ENCODE measurements at places on chromosomes 5 and 9.

DNA sequence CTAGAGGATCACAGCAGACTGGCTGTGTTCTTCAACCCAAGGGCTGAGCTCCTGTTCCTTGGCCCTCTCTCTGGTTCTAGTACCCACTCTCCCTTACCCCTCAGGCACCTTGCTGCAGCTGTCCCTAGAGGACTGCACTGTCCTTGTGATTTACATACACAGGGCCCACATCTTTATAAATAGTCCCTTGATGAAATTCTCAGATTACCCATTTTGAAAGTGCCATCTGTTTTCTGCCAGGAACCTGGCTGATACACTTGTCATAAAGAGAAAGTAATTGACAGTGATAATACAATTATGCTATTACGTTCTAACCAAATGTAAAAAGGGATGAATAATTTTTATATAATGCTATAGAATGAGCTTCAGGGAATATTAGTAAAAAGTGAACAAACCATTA is 16.5 kb upstream of the SPARC start:
- no peak for DNase-seq

- no peak for DNase-seq
These were observed 54.7 kb downstream of the GLDC start for GRCh38 chr9:6590772-6591384.

GRCh38 chr5:180154821-180155364 is 54.1 kb downstream of the RASGEF1C start:
- no peak for DNase-seq

- DNase-seq = no peak
These were observed 41.5 kb downstream of the GCNT4 start for GRCh38 chr5:75010838-75011237.

- no peak for DNase-seq
These were observed 196.8 kb downstream of the PRDM9 start for GRCh38 chr5:23703940-23704855.

- no peak for DNase-seq
These were observed 87.4 kb upstream of the FER start for GRCh38 chr5:108660291-108660690.

DNA sequence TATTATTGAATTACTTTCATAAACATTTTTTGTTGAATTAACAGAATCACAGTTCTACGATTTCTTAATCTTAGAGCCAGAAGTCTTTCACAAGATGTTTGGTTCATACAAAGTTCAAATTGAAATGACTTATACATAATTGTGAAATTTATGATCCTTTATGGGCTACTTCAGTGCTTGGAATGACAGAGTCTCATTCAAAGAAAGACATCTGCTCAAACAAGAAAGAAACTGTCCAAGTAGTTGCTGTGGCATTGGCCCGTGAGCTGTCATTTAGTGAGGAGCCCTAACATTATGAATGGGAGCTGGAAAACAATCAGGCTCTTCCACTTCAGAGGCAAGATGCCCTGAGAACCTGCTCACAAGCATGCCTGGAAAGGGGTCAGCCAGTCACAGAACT is 63.4 kb downstream of the AUH start:
- DNase-seq = no peak

- no peak for DNase-seq
These were observed 176.9 kb downstream of the BNC2 start for GRCh38 chr9:16693616-16694015.

DNA sequence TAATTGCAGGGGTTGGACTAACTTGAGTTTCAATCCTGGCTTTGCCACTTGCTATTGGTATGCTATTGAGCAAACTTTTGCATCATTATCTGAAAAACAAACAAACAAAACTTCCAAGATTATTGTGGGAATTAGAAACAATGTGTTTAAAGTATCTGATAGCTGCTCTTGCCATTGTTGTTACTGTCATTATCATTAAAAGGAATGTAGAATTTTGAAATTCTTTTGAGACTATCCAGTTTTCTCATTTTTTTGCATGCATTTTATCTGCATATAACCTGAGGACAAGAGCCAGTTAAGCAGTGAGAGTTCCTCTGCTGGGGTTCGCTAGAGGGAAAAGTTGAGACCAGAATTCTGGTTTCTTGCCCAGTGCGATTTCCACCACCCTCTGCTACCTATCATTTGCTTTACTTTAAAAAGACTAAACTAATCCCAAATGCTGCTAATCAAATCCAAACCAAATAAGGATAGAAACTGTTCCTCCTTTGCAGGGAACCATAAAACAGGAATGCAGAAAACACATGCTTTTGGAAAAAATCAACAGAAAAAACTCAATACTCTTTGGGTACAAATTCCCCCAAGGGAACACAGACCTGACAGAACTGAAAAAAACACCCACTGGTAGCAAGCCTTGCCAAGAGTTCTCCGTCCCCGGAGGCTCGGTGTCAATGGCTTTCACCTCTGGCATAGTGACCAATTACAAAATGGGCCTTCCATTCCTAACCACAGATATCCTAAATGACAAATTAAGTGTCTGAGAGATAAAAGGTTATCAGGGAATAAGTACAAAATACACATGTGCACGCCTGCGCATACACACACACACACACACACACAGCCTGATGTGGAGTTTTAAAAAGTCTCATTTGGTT is 373.7 kb downstream of the ARL15 start:
- DNase-seq = no peak

DNA sequence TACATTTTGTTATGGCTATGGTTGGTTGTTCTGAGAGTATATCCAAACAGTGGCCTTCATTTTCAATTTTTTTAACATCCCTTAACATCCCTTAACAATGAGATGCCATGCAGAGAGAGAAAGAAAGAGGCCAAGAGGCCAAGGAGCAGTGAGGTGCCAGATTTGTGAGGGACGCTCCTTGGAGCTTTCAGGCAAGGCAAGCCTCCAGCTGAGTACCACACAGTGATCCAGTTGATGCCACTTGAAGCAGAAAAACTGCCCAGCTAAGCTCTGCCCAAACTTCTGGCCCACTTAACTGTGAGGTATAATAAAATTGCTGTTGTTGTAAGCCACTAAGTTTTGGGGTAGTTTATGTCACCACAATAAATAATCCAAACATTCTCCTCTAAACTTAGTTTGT is 22.6 kb upstream of the EMB start:
- DNase-seq = no peak

DNA sequence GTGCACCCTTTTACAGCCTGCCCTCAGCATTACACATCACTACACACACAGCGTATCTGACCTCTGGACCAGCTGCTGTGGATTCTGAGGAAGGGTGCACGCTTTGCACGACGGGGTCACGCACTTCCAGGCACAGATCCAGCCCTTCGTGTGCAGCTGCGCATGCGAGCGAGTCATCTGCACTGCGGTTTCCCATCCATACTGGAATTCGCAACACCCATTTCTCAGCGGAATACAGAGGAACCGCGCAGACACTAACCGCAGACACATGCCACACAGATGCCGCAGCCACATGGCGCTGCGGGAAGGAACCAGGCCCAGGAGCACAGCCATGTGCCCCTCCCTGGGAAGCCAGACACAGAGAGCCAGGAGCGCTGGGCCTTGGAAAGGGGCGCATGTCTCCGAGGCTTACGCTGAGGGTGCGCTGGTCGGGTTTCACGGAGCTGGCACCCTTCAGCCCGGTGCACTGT is 43.5 kb downstream of the PNPLA7 start:
- DNase-seq = no peak

GRCh38 chr9:137820161-137820855 is 57.3 kb upstream of the CACNA1B start:
- DNase-seq = no peak

- no peak for DNase-seq
These were observed 400 bp downstream of the KDM4C start for GRCh38 chr9:6758248-6758497.

GRCh38 chr9:130417602-130418001 is 27.2 kb upstream of the ASS1 start:
- no peak for DNase-seq

DNA sequence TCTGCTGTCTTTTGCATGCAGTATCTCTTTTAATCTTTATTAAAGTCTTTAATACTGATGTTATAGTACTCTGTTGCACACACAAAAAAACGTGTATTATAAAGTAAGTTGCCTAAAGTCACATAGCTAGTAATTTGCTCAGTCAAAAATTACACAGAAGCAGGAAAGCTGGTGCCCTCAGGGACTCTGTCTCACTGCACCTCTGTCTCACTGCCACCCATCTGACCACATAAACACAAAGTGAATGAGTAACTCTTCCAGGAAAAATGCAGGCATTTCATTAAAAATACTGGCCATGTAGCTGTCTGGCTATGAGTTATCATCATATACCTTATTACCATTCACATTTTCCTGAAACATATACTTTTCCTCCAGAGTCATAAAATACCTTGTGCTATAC is 591.7 kb downstream of the CSNK1G3 start:
- no peak for DNase-seq

DNA sequence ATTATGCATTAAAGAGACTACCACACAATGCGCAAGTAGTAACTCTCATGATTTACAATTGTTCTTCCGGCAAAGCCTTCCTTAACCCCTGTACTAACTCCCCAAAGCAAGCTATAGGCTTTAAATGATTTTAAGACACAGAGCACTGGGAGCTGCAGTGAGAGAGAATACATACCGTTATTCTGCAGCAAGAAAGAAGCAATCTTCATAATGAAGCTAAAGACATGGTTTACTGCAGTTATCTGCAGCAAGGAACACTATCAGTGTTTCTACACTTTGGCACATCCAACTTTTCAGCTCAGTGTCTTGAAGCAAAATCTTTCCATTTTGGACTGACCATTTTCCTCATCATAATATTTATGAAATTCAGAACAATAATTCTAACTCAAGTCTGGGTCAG is 61.0 kb downstream of the ZFR start:
- DNase-seq = no peak

DNA sequence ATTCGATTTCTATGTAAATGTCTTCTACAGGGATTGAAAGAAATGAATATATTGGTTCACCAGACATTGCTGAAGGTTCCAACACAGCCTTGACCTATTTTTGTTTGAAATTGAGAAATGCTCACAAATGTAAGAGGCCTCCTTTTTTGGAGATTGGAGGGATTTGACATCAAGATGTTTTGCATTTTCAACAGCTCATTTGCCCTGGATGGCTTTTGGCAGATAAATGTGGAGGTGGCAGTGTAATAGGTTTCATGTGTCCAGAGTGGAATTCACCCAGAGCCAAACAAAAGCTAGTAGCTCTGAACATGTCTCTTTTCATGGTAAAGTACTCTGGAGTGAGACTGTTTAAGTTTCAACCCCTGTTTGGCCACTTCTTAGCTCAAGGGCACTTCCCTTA is 77.3 kb downstream of the PALM2AKAP2 start:
- no peak for DNase-seq

- DNase-seq = no peak
These were observed 5.0 kb downstream of the IL7R start for GRCh38 chr5:35861718-35862117.

- DNase-seq = peak; percentile 61
These were observed 15.7 kb downstream of the PNPLA7 start for GRCh38 chr9:137534256-137535119.

- no peak for DNase-seq
These were observed 28.0 kb upstream of the ADAM19 start for GRCh38 chr5:157603333-157604190.

DNA sequence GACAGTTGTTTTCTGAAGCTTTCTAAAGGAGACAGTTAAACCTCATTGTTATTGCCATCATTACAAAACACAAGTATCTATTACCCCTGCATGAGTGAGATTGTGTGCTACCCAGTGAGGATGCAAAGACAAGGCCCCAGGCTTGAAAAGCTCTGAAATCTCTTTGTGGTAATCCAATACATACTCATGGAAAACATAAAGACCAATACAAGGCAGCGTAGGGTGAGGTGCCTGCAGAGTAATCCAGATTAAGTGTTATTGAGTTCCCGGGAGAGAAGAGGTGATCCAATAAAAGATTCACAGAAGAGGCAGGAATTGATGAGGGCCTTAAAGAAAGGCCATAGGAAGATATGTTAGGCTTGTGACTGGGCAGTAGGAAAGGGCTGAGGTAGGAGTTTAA is 150.1 kb downstream of the MEF2C start:
- no peak for DNase-seq

- no peak for DNase-seq
These were observed 411.5 kb downstream of the RASEF start for GRCh38 chr9:82651474-82651873.

DNA sequence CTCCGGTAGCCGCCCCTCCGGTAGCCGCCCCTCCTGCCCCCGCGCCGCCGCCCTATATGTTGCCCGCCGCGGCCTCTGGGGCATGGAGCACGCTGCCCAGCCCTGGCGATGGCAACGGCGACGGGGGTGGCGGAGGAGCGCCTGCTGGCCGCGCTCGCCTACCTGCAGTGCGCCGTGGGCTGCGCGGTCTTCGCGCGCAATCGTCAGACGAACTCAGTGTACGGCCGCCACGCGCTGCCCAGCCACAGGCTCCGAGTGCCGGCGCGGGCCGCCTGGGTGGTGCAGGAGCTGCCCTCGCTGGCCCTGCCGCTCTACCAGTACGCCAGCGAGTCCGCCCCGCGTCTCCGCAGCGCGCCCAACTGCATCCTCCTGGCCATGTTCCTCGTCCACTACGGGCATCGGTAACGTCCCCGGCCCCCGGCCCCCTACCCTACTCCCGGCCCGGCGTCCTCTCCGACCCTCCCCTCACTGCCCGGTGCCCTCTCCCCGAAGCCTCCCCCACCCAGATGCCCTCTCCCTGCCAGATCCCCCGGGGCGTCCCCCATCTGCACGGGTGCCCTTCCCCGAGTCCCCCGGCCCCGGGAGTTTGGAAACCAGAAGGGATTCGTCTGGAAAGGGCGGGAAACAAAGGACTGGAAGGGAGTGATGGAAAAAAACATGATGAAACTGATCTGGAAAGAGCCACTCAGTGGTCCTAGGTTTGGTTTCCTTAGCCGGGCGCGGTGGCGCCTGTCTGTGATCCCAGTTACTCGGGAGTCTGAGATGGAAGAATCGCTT is 417 bp downstream of the SRD5A1 start:
- DNase-seq = no peak

DNA sequence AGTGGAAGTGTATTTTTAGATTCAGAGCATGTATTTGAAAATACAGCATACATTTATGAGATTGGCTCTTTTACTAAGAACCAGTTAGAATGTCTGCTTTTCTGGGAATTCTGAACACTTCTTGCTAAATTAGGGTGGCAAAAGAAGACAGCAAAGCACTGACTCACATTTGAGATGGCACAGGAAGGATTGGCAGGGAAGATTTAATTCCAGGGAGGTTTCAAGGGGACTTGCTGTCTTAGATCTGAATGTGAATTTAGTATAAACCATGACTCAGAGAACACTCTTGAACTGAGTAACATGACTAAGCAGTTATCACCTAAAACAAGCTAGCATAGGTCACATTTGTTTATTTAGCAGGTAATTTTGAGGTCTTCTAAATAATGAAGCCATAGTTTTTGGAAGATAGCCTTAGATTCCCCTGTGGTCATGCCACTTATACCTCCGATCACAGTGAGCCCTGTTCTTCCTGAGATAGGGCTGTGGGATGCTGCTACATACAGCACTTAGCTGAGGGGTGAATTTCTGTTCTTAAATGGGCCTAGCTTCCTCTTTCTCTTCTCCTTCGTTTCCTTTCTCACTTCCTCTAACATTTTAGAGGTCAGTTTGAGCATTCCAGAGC is 173.8 kb downstream of the PCSK1 start:
- no peak for DNase-seq

- no peak for DNase-seq
These were observed 453.3 kb upstream of the ITGA1 start for GRCh38 chr5:52334367-52334766.
